Cardiac ventricle fibroblast (primary cell): ENCODE measurements at places on chromosomes 7 and 10. TPM values are rescaled to one million over a fixed set of nuclear protein-coding genes. Genes with fewer than 3 reads are reported as not detected.

The FAM25A gene
- not detected in 2 replicates for total RNA-seq

The PAPOLB gene
- 0.24 TPM in 1 of 2 replicates, not detected in the other for total RNA-seq

The KNDC1 gene
- 0.29 and 0.62 TPM in 2 replicates for total RNA-seq

The GNGT1 gene
- total RNA-seq: not detected in 2 replicates

The MACC1 gene
- not detected in 2 replicates for total RNA-seq
